ENCODE measurements at places on chromosomes 6 and 20. TPM values are rescaled to one million over a fixed set of nuclear protein-coding genes. Genes with fewer than 3 reads are reported as not detected.

TSPO2 gene
- total RNA-seq = not detected

RAB44 gene
- not detected for total RNA-seq

GGTLC1 gene
- total RNA-seq = not detected

SLC17A9 gene
- 28.8 TPM for total RNA-seq

RFX6 gene
- total RNA-seq = not detected

ENPP1 gene
- 15.7 TPM for total RNA-seq

SPATS1 gene
- not detected for total RNA-seq

SNRPB2 gene
- total RNA-seq = 55.3 TPM

MYCT1 gene
- 0.46 TPM for total RNA-seq

TTK gene
- total RNA-seq = 14.6 TPM

VGLL2 gene
- not detected for total RNA-seq

SEMG1 gene
- total RNA-seq = not detected

DPPA5 gene
- not detected for total RNA-seq

GID8 gene
- 28.4 TPM for total RNA-seq

PGC gene
- not detected for total RNA-seq

TGIF2 gene
- total RNA-seq = 9.5 TPM

SGK2 gene
- 0.74 TPM for total RNA-seq

CST5 gene
- not detected for total RNA-seq

ADGB gene
- total RNA-seq = not detected

OR2H2 gene
- total RNA-seq = not detected

CAGE1 gene
- total RNA-seq = not detected

CCHCR1 gene
- total RNA-seq = 11.3 TPM

C6orf132 gene
- total RNA-seq = 2.5 TPM

PDE7B gene
- 18.7 TPM for total RNA-seq

TRAPPC3L gene
- total RNA-seq = not detected

SNAP91 gene
- total RNA-seq = 0.05 TPM

EYS gene
- 0.05 TPM for total RNA-seq

OTOR gene
- not detected for total RNA-seq

EYA2 gene
- total RNA-seq = not detected

TRIM40 gene
- not detected for total RNA-seq

TSBP1 gene
- not detected for total RNA-seq

ABHD16B gene
- total RNA-seq = 0.09 TPM

CD40 gene
- total RNA-seq = 2.0 TPM

NINL gene
- total RNA-seq = 9.5 TPM

FAM83C gene
- not detected for total RNA-seq

DNAAF9 gene
- total RNA-seq = 18.4 TPM

PHACTR2 gene
- 33.9 TPM for total RNA-seq

SLC22A7 gene
- not detected for total RNA-seq

Data from smooth muscle cell of the umbilical artery (primary cell).